ENCODE measurements at places on chromosomes 3 and 15.
A peak's percentile ranks its signal among the peaks of the same experiment; 100 is the strongest.

DNA sequence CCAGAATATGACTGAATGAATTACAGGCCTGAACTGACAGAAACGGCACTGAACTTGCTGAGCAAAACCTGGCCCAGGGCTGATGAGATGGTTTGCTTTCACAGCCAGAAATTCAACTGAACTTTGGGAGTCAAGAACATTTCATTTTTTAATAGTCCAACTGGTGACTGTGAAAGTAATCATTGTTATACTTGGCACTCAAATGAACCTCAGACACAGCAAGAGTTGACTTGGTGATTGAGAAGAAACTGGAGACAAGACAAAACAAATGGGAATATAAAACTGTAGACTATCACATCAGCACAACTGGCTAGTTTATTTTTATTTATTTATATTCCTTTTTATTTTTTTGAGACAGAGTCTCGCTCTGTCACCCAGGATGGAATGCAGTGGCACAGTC is 858.9 kb upstream of the CFAP20DC start:
- DNase-seq, result no peak

- no peak for DNase-seq
These were observed 558 bp upstream of the NCEH1 start for GRCh38 chr3:172711454-172711795.

- no peak for DNase-seq
These were observed 1389.3 kb upstream of the ALCAM start for GRCh38 chr3:103977417-103977816.

DNA sequence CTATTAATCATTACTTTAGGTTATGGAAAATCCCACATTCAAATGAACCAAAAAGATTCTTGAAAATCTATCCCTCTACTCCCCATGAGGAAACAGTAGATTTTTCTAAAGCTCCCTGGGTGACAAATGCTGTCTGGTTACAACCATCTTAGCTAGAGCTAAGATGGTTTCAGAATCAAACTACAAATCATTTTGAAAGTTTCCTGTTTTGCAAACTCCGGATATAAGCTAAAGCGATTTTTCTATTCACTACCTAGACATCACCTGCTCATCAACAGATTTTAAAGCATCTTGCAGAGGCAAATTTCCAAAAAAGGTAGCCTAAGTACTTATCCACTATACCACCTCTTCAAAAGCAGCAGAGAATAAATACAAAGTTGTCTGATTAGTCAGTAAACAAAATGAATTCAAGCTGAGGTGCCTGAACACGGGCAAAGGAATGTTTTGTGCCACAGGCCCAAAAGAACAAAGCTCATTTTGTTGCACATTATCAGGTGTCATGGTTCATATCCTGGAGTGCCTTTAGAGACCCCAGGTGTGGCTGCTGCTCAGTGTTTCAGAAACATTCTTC is 204.9 kb downstream of the TNIK start:
- DNase-seq, result no peak

DNA sequence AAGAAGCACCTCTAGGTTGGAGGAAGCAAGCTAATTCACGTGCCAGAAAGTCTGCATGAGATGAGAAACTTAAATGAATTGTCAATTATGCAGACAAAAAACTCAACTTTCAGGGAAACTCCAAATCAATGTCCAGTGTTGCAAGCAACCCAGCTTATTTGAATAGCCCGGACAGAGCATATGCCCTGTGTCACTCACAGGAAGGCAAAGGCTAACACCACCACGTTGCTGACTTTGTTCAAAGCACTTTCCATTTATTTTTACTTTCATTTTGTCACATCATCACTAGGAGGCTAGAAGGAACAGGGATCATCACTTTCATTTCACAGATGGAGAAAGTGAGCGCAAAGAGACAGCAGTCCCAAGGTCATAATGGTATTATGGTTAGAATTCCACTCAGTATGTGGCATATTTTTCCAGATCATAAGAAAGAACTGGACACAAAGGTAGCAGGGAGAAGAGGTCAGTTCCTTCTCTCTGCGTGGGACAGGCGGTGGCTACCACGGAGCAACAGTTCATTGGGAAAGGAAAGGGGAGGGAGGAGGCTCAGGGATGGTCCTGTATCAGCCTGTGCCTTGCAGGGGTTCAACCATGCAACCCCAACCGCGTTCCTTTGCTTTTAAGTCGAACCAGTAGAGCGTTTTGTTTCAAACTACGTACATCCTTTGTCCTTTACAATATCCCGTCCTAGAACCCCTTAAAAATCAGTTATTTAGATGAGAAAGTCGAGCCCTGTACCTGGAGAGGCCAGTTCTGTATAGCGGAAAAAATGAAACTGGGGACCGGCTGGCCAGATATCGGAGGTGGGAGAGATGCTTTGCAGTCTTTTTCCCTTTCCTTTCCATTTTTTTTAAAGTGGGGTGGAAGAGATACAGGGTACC is 1.1 kb downstream of the HEG1 start:
- DNase-seq, result peak; percentile 63

- DNase-seq, result no peak
These were observed 20.1 kb downstream of the ZBTB38 start for GRCh38 chr3:141388395-141388794.

GRCh38 chr3:20250314-20250713 is 64.3 kb upstream of the SGO1 start:
- no peak for DNase-seq

DNA sequence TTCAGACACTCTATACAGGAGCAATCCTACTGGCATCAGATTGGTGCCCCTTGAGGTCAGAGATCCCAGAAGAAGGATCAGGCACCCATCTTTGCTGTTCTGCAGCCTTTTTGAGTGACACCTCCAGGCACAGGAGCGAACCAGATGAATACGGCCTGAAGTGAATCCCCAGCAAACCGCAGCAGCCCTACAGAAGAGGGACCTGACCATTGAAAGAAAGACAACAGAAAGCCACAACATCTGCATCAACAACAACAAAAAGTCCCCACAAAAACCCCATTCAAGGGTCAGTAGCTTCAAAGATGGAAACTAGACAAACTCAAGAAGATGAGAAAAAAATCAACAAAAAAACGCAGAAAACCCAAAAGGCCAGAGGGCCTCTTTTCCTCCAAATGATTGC is 130.4 kb downstream of the PPM1L start:
- DNase-seq, result no peak

- DNase-seq, result no peak
These were observed 8.1 kb downstream of the PTX3 start for GRCh38 chr3:157444797-157445184.

- no peak for DNase-seq
These were observed 1.4 kb downstream of the GLCE start for GRCh38 chr15:69161878-69162213.

DNA sequence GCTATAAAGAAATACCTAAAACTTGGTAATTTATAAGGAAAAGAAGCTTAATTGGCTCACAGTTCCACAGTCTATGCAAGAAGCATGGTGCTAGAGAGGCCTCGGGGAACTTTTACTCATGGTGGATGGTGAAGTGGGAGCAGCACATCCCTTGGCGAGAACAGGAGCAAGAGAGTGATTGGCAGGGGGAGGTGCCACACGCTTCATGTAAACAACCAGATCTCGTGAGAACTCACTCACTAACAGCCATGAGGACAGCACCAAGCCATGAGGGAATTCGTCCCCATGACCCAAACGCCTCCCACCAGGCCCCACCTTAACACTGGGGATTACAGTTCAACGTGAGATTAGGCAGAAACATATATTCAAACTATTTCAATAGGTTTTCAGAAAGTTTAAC is 28.0 kb downstream of the GABRB3 start:
- no peak for DNase-seq

DNA sequence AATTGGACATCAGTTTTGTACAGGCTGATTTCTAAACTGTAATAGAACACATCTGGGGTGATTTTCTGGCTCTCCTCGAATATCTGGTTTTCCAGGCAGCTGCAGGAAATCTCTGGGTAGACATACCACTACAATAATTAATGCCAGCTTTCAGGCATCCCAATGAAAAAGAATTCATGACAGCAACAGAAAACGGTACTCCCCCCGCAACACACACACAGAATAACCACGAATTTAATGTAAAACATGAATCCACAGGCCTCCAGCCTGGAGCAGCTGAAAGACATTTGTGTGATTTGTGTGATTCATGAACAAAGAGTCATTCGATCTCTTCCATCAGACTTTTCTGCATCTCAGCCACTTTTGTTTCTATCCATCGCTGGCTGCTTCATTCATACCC is 262.2 kb downstream of the MAGI1 start:
- no peak for DNase-seq

GRCh38 chr3:49997862-49998261 is 57.9 kb downstream of the RBM6 start:
- DNase-seq, result no peak

DNA sequence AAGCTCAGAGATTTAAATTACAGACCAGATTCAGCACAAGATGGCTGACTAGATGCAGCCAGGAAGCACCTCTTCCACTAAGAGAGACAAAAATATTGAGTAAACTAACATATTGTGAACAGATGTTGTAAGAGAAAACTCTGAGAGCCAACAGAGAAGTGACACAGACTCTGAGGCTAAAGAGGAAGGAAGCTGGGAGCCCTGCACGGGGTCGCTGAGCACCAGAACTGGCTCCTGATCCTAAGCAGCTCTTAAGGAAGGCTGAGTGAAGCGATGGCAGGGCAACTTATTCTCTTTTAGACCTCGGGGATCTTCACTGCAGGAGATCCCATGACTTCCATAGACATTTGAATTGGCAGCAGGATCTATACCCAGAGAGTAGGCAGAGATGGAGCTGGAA is 578.0 kb upstream of the GRM7 start:
- DNase-seq, result no peak

GRCh38 chr15:69660658-69661405 is 208.2 kb downstream of the RPLP1 start:
- no peak for DNase-seq

GRCh38 chr15:39497759-39498565 is 82.9 kb upstream of the THBS1 start:
- DNase-seq, result no peak

DNA sequence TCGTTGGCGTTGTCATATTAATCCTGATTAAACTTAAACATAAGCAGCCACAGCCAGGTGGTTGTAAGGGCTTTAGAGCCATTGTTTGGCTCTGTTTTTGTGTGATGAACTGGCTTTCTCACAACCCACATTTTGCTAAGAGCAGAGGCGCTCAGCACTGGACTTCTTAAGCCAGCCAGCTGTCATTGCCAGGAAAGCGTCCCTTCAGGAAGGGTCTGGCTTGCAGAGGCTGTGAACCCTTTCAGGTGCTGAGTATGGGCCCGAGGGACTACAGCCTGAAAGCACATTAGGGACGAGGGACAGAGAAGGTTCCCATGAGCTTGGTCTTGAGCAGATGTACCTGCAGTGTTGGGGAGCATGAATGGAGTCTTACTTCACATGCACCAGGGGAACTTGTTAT is 112.3 kb downstream of the CHCHD6 start:
- no peak for DNase-seq

- no peak for DNase-seq
These were observed 806 bp downstream of the KLHL25 start for GRCh38 chr15:85793641-85794597.
